Stomach (tissue), 19 donors: ENCODE measurements at places on chromosomes 7 and 10. TPM values are rescaled to one million over a fixed set of nuclear protein-coding genes. Genes with fewer than 3 reads are reported as not detected.
A peak's percentile ranks its signal among the peaks of the same experiment; 100 is the strongest.

OR2A12 gene
- total RNA-seq, result not detected

GRCh38 chr10:2790396-2791188 lies 276.8 kb upstream of the PFKP start:
- no peaks in the 10 kb centered on the region for H3K27me3 ChIP-seq
- H3K4me1 ChIP-seq, result no peaks in the 10 kb centered on the region
- H3K27ac ChIP-seq, result no peak overlapping the region
- no peaks in the 10 kb centered on the region for H3K36me3 ChIP-seq
- no peak overlapping the region for H3K4me3 ChIP-seq
- DNase-seq, result no peak

GRCh38 chr10:22690158-22690557 lies 24.2 kb downstream of the PIP4K2A start:
- no peaks in the 10 kb centered on the region for H3K27me3 ChIP-seq
- no peak overlapping the region for H3K27ac ChIP-seq
- no peaks in the 10 kb centered on the region for H3K36me3 ChIP-seq
- no peak for DNase-seq

DNA sequence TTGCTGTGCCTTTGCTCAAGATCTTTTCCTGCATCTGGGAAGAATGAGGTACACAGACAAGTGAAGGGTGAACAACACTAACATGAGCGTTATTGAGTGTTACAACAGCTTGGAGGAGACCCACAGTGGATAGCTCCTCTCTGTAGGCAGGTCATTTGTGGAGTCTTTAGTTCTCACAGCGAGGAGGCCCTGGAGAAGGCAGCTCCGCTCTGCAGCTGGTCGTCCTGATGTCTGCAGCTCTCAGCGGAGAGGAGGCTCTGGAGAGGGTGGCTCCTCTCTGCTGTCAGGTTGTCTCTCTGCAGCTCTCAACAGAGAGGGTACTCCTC lies 7.0 kb upstream of the DYNC2I1 start:
- H3K4me1 ChIP-seq, result peaks cover 4% of the 10 kb centered on the region
- H3K27me3 ChIP-seq, result no peaks in the 10 kb centered on the region
- no peak overlapping the region for H3K4me3 ChIP-seq
- H3K27ac ChIP-seq, result peak overlapping the region; percentile 40
- H3K36me3 ChIP-seq, result no peaks in the 10 kb centered on the region

- H3K4me3 ChIP-seq, result no peak overlapping the region
- no peak overlapping the region for H3K27ac ChIP-seq
- H3K27me3 ChIP-seq, result no peaks in the 10 kb centered on the region
- no peak for DNase-seq
Observed at GRCh38 chr10:129825221-129825620, 138.9 kb downstream of the EBF3 start.

DNA sequence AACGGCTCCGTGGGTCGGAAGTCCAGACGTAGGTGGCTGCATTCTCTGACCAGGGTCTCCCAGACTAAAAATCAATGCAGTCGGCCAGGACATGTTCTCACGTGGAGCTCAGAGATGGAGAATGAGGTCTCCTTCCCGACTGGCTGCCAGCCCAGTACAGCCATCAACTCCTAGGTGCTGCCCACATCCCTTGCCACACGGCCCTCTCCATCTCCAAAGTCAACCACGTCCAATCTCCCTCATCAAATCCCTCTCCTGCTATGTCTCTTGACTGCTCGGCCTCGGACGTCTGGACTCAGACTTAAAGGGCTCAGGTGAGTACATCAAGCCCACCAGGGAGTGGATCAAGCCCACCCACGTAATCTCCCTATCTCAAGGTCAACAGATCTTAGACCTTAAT lies 6.9 kb downstream of the MAD1L1 start:
- peaks cover 94% of the 10 kb centered on the region for H3K36me3 ChIP-seq
- no peak overlapping the region for H3K27ac ChIP-seq
- no peak for DNase-seq
- no peaks in the 10 kb centered on the region for H3K27me3 ChIP-seq

WNT8B gene
- not detected for total RNA-seq

- no peaks in the 10 kb centered on the region for H3K36me3 ChIP-seq
- no peaks in the 10 kb centered on the region for H3K4me1 ChIP-seq
- DNase-seq, result peak; percentile 18
- no peak overlapping the region for H3K27ac ChIP-seq
- H3K27me3 ChIP-seq, result peaks cover 10% of the 10 kb centered on the region
Observed at GRCh38 chr7:6725003-6725402, 18.3 kb upstream of the ZNF12 start.

GRCh38 chr7:157585113-157585861 lies 248.5 kb downstream of the DNAJB6 start:
- no peak overlapping the region for H3K27ac ChIP-seq
- H3K36me3 ChIP-seq, result no peaks in the 10 kb centered on the region
- DNase-seq, result peak; percentile 29
- no peaks in the 10 kb centered on the region for H3K27me3 ChIP-seq

GRCh38 chr7:24706211-24707170 lies 50.8 kb downstream of the GSDME start:
- no peaks in the 10 kb centered on the region for H3K4me1 ChIP-seq
- H3K4me3 ChIP-seq, result no peak overlapping the region
- H3K36me3 ChIP-seq, result no peaks in the 10 kb centered on the region
- H3K27me3 ChIP-seq, result no peaks in the 10 kb centered on the region
- H3K27ac ChIP-seq, result no peak overlapping the region
- DNase-seq, result no peak

- peak overlapping the region; percentile 71 for H3K27ac ChIP-seq
- no peaks in the 10 kb centered on the region for H3K36me3 ChIP-seq
- H3K27me3 ChIP-seq, result no peaks in the 10 kb centered on the region
- DNase-seq, result peak; percentile 84
- H3K4me3 ChIP-seq, result no peak overlapping the region
Observed at GRCh38 chr10:72740528-72740927, 48.6 kb downstream of the MCU start.

DNA sequence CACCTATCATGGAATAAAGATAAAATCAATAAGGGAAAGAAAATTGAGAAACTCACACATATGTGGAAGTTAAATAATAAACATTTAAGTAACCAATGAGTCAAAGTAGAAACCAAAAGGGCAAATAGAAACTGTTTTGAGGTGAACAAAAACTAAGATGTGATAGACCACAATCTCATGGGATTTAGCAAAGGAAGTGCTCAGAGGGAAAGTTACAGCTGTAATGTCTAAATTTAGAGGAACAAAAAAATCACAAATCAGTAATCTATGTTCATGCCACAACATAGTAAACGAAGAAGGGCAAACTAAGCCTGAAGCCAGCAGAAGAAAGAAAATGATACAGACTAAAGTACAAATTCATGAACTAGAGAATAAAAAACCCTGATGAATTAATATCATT lies 16.3 kb downstream of the CYP3A4 start:
- H3K4me3 ChIP-seq, result no peak overlapping the region
- no peak for DNase-seq
- H3K36me3 ChIP-seq, result no peaks in the 10 kb centered on the region
- H3K4me1 ChIP-seq, result no peaks in the 10 kb centered on the region

- H3K36me3 ChIP-seq, result no peaks in the 10 kb centered on the region
- peaks cover 11% of the 10 kb centered on the region for H3K4me1 ChIP-seq
- no peak overlapping the region for H3K27ac ChIP-seq
- DNase-seq, result no peak
- H3K27me3 ChIP-seq, result no peaks in the 10 kb centered on the region
- H3K4me3 ChIP-seq, result no peak overlapping the region
Observed at GRCh38 chr7:27344471-27344870, 101.9 kb downstream of the EVX1 start.

CLDN3 gene
- total RNA-seq, result 1.8 TPM

AZGP1 gene
- 6.8 TPM for total RNA-seq

POMZP3 gene
- 11.9 TPM for total RNA-seq

DNA sequence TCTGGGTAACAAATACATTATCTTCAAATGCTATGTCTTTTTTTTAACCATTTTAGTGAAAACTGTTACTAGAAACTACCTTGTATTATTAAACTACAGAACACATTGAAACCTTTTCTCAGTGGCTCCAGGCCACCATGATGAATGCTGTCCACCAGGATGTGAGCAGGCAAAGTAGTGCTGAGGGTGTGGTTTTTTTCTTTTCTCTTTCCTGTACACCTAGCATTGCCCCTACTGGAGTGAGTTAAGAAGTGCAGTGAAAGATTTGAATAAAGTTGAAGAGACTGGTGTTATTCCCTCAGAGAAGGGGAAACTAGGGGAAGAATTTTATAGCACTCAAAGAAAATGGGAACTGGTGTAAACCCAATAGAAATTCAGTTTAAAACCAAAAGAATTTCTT lies 120.0 kb upstream of the SAMD8 start:
- H3K4me3 ChIP-seq, result no peak overlapping the region
- H3K4me1 ChIP-seq, result peaks cover 39% of the 10 kb centered on the region
- H3K27ac ChIP-seq, result no peak overlapping the region
- DNase-seq, result peak; percentile 53
- H3K27me3 ChIP-seq, result no peaks in the 10 kb centered on the region

ADAM8 gene
- total RNA-seq, result 50.8 TPM

- peak within 1 kb of the TSS; percentile 59 for H3K27ac ChIP-seq
- H3K4me3 ChIP-seq, result peak within 1 kb of the TSS; percentile 41
- no peaks in the 10 kb centered on the region for H3K27me3 ChIP-seq
Observed at GRCh38 chr7:18495412-18496340, at the start of gene HDAC9. HDAC9 (plus strand) TSS chr7:18495749; CDS start chr7:18496303, 554 bp downstream.

DNA sequence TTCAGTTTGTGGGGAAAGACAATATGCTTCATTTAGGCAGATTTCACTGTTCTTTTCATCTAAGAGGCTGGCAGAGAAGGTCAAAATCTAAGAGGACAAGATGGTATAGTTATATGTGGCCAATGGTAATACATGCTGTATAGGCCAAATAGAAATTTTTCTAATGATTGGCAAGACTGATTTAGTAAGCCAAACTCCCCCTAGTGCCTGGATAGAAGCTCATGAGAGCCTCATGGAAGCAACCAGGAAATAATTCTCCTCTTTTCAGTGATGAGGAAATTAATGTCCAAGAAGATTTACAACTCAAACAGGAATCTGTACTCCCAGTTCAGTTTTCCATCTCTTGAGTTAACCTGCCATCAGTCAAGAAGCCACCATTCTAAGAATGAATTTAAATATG lies 253.6 kb upstream of the PHF14 start:
- H3K27me3 ChIP-seq, result no peaks in the 10 kb centered on the region
- DNase-seq, result no peak
- no peak overlapping the region for H3K4me3 ChIP-seq
- H3K4me1 ChIP-seq, result no peaks in the 10 kb centered on the region

DNA sequence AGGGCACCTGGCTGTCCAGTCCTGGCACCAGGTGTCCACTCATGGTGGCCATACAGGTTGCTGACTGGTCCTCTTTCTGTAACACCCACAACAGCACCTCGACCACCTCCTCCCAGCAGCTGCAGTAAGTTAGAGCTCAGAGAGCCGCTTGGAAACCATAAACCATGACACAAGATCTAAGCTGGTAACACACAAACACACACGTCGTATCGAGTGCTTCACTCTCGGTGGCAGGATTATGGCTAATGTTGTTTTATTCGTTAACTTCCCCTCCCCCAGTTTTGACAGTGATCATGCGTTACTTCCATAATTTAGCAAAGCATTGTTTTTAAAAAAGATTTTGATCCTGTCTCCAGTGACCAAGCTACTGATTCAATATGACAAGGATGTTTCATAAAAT lies 59.7 kb downstream of the CAMK2B start:
- no peak for DNase-seq
- H3K4me3 ChIP-seq, result no peak overlapping the region
- H3K27ac ChIP-seq, result no peak overlapping the region
- H3K27me3 ChIP-seq, result peaks cover 60% of the 10 kb centered on the region

VWA2 gene
- total RNA-seq, result 6.4 TPM

OR2A7 gene
- 12.6 TPM for total RNA-seq

WDR86 gene
- total RNA-seq, result 4.1 TPM

DNA sequence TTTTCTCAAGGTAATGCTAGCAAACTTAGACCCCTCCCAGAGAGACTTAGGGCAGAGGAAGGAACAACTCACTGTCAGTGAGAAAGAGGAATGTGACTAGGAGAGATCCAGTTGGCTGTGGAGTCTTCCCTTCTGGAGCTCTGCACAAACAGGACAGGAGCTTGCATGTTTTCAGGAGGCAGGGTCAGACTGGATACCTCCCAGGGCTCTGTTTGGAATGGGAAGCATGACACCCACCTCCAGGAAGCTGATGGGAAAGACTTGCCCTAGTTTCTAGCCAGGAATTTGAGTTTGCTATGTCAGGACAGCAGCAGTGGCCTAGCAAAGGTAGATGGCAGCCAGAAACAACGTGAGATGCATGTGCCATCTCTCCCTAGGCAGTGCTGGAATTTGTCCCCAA lies 40.6 kb downstream of the GHRHR start:
- DNase-seq, result no peak
- no peak overlapping the region for H3K4me3 ChIP-seq
- H3K27me3 ChIP-seq, result no peaks in the 10 kb centered on the region
- H3K27ac ChIP-seq, result no peak overlapping the region
- no peaks in the 10 kb centered on the region for H3K36me3 ChIP-seq
- H3K4me1 ChIP-seq, result no peaks in the 10 kb centered on the region

DNA sequence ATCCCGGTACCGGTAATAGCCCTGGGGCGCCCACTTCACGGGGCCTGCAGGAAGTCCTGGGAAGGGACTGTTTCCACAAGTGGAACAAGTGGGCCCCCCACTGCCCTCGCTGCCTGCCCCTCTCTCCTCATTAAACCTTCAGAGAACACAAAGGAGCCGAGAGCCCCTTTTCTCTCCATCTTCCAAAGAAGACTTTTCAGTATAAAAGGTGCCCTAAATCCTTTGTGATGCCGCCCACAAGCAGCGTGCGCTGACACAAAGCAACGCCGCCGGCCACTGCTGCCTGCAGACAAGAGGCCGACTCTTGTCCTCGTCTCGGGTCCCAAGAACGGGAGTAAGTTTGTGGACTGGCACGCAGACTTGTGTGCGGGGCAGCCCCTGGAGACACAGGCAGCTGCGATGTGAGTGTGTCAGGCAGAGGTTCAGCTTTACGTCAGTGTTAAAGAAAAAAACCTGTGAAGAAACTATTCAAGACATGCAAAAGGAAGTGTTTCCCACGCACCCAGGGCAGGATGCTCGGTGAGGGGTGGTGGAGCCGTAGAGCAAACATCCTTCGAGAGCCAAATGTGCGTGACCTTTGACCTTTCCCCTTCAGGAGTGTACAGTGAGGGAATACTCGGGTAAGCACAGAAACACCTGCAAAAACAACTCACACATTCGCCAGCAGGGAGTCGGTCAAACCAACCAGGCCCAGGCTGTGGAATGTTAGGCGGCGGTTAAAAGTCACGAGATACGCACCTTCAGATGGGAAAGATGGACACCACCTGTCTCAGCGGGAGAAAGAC lies 118.2 kb downstream of the VIPR2 start:
- H3K4me3 ChIP-seq, result no peak overlapping the region
- H3K4me1 ChIP-seq, result peaks cover 41% of the 10 kb centered on the region
- H3K27ac ChIP-seq, result no peak overlapping the region
- peak; percentile 58 for DNase-seq
- H3K36me3 ChIP-seq, result no peaks in the 10 kb centered on the region
- peaks cover 22% of the 10 kb centered on the region for H3K27me3 ChIP-seq

DNA sequence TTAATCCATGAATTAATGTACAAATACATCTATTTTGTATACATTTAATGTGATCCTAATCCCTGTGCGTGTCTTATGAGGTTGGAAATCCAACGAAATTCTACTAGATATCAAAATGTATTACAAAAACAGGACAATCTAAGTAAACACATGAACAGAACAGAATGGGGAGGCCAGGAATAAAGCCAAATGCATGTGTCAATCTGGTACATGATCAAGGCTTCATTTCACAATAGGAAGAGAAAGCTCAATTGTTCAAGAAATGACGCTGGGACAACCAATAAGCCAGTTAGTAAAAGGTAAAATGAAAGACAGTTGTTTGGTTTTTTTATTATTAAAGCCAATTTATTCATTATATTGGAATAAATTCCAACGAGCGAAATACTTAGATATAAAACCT lies 83.0 kb downstream of the COL13A1 start:
- peaks cover 4% of the 10 kb centered on the region for H3K4me1 ChIP-seq
- no peak overlapping the region for H3K27ac ChIP-seq
- no peak for DNase-seq
- H3K4me3 ChIP-seq, result no peak overlapping the region
- H3K36me3 ChIP-seq, result no peaks in the 10 kb centered on the region

SPAM1 gene
- total RNA-seq, result not detected
